ENCODE measurements at places on chromosomes 3 and 15.

GRCh38 chr3:39879581-39879980, 70.2 kb downstream of the MYRIP start:
- no peak for DNase-seq

DNA sequence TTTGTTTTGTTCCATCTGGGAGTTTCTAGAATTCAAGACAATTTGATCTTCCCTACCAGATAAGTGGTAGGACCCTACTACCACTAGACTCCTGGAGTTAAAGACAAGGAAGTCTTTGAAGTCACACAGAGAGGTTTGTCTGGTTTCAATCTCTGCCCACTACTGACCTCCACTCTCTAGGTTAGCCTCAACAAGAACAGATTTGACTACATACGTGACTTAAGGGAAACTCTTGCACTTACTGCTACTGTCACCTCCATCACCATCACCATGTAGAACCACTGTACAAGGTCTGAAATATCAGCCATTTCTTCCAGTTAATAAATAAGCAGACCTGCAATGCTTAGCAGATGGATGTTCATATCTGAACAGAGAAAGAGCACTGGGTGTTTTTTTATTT, 148.3 kb upstream of the ARHGEF26 start:
- DNase-seq: no peak

- no peak for DNase-seq
These were observed 9.5 kb upstream of the NR2F2 start for GRCh38 chr15:96320703-96321638.

DNA sequence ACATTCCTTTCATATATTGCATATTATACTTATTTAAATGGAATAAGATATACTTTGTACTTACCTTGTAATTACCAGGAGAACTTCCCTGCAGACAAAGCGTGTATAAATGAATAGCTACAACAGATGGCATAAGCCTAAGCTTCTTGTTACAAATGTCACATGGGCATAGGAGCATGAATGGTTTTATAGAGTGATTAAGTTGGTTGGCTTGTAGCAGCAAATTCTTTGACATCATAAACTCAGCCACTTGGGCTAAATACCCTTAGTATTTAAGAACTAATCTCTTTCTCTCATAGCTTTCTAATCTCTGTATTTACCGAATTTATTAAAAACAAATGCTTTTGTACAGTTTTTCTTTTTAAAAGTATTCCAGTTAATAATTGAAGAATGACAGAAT, at the start of gene UBAP1L:
Gene UBAP1L (minus strand): TSS at position 115 of the 400 bp plus-strand sequence. CDS start 8,985 bp downstream, outside the sequence.
- DNase-seq: no peak

DNA sequence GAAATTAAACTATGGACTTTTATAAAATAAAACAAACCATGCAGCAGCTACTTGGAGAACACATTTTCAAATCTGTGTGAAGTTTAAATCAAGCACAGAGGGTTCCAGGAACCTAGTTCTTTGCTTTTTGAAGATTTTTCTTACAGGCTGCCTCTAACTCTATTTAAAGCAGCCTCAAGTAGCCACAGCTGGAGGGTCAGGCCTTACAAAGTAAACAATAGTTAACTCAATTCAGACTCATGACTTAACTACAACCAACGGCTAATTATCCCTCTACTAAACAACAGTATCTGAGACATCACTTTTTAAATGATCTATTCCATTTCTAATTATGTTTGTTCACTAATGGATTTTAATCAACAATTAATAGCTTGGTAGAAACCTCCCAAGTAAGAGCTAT, 9.8 kb downstream of the LRIG1 start:
- DNase-seq: no peak

GRCh38 chr15:100959066-100960050, 40.2 kb downstream of the LRRK1 start:
- DNase-seq: no peak

Measured in activated effector memory CD4-positive, alpha-beta T cell treated with Interleukin-2 at 50 U/mL for 16 hours (primary cell).